GDM1 (cell line): ENCODE measurements at places on chromosomes 6 and 20.

- DNase-seq = no peak
Measured at GRCh38 chr20:57265336-57265996, 975 bp downstream of the BMP7 start.

DNA sequence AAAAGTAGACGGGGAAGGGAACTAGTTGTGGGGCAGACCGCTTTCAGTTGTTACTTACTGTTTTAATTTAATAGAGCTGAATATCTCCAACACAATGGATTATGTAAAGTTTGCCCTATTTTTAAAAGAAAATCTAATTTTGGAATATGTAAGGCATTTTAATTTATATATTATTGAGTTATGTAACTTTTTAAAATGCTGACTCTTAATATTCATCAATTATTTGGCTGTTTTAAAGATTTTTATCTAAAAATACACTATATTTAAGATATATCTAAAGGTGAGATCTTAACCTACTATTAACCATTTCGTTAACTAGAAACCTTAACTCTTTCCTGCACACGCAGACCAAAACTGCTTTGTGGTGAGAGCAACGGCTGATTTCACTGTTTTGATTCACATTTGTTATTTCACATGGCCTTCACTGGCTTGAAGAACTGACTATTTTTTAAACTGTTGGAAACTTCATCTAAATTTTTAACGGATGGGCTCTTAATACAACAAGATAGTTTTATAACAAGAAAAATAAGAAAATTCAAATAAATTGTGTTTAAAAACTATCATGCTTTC lies 87.9 kb downstream of the HUS1B start:
- DNase-seq = no peak

- DNase-seq = no peak
Measured at GRCh38 chr6:31356216-31356945, 598 bp downstream of the HLA-B start.

- no peak for DNase-seq
Measured at GRCh38 chr20:46827718-46828458, 66.8 kb upstream of the EYA2 start.

- no peak for DNase-seq
Measured at GRCh38 chr6:144219056-144219685, 66.0 kb upstream of the UTRN start.

DNA sequence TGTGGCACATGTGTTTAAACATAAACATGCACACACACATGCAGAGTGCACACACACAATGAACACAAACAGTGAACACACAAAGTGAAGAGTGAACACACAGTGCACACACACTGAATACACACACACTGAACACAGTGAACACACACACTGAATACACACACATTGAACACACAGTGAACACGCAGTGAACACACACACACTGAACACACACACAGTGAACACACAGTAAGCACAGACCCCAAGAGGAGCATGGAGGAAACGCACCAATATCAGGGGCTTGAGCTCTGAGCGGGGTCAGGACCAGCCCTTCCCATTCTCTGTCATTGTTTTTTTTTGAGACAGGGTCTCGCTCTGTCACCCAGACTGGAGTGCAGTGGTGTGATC lies 17.1 kb upstream of the HELZ2 start:
- no peak for DNase-seq

DNA sequence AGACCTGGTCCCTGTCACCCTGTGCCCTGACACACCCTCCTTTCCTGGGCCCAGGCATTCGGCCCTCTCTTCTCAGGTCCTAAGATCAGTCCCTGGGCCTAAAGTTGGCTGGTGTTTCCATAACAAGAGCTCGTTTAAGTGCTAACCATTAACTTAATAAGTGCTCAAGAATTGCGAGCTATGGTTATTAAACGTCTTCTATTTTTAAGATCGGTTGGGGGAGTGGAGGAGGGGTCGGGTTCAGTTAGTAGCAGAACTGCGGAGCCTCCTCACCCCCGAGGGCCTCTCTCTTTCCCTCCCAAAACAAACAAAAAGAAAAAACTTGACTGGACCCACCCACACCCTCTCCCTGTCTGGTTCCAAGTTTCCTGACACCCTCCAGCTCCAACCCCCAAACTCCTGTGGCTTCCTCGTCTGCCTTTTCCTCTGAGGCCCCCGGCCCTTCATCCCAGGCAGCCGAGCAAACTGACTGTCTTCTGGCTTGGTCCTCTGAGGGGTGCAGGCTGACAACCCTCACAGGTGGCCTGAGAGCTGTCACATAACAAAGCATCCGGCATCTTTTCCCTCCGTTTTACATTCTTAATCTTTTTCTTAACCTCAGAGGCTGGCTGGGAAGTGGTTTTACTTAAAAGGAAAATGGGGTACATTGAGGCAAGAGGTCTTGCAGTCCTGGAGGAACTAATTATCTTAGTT lies 2.0 kb downstream of the STK35 start:
- no peak for DNase-seq

GRCh38 chr6:107108201-107108890 lies 7.0 kb downstream of the BEND3 start:
- DNase-seq = no peak
